ENCODE measurements at places on chromosomes 12 and 14. TPM values are rescaled to one million over a fixed set of nuclear protein-coding genes. Genes with fewer than 3 reads are reported as not detected.

Gene ETFBKMT
- 1.1 TPM for polyA plus RNA-seq

Gene FSCB
- polyA plus RNA-seq: not detected

Gene SPRYD4
- polyA plus RNA-seq: 2.1 TPM

Gene CD163
- not detected for polyA plus RNA-seq

DNA sequence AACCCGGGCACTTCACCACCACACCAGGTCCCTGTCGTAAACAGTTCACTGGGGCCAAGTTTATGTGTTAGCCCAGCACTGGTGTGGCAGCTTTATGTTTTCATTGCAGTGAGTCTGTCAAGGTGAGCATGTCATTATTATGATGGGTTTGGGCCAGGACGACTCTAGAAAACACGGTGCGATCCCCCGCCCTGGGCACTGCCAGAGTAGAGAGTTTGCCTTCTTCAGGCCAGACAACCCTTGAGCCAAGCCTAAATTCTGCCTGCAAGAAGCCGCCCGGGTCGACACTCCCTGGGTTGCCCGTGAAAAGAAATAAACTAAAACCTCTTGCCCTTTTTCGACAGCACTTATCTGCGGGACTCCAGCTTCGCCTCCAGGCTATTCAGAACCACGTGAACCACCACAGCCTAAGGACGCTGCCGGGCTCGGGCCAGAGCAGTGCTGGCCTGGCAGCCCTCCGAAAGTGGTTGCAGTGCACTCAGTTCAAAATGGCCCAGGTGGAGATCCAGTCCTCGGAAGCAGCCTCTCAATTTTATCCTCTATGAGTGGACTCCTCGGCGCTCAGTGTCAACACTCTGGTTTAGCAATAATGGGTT is 81.8 kb downstream of the PRIMA1 start:
- DNase-seq: no peak

- no peak for DNase-seq
These were observed 18.0 kb upstream of the YARS2 start for GRCh38 chr12:32773691-32774090.

DNA sequence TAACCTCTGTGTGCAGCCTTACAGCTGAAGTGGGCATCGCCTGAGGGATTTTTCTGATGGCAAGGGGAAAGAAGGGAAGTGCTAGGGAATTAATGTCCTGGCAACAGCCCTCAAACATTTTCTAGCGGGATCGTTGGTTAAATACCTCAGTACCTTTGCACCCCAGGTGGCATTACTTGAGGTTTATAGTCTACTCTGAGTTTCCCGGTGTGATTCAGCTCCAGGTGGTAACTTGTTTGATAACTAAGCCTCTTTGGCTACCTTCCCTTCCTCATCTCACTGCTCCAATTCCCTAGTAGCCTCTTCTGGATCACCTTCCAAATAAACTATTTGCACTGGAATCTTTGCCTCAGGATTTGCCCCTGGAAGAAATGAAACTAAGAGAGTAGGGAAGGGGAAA is 237.0 kb upstream of the SSTR1 start:
- no peak for DNase-seq

DNA sequence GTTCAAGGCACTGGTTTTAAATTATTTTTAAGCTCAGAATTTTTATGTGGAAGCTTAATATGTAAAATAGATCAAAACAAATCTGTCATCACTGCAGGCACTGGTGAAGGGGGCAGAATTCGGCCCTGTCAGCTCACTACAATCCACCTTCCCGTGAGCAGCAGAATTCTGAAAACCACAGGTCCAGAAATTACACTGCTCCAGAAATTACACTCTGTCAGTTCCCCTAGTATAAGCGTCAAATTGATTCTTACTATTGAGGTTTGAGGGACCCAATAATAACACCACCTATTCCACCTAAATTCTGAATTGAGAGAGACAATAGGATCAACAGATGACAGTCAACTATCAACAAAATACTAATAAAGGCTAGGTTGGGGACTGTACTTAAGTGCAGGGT is 245.5 kb downstream of the PHLDA1 start:
- no peak for DNase-seq

- DNase-seq: no peak
These were observed 13.6 kb downstream of the TULP3 start for GRCh38 chr12:2904260-2904659.

All from A549 (cell line).